LNCaP clone FGC (cell line): ENCODE measurements at places on chromosomes 2 and 18.

GRCh38 chr18:9950289-9951016 is 36.6 kb downstream of the VAPA start:
- no peak for DNase-seq

DNA sequence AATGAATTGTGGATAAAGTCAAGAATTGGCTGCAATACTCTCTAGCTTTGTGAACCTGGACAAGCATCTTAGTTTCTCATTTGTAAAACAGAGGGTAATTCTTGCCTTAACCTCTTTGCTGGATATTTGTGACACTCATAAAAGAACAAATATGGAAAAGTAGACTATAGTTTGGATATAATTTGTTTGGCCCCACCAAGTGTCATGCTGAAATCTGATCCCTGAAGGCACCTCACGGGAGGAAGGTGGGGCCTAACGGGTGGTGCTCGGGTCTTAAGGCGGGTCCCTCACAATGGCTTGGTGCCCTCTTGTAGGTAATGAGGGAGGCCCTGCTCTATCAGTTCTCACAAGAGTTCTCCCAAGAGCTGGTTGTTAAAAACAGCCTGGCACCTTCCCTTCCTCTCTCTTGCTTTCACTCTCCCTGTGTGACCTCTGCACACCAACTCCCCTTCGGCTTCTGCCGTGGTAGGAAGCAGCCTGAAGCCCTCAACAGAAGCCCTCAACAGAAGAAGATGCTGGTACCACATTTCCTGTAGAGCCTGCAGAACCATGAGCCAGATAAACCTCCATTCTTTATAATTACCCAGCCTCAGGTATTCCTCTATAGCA is 37.4 kb downstream of the ARL4C start:
- no peak for DNase-seq

GRCh38 chr2:142426064-142426463 is 295.2 kb upstream of the LRP1B start:
- no peak for DNase-seq

GRCh38 chr2:200321780-200322534 is 15.5 kb downstream of the SPATS2L start:
- no peak for DNase-seq

DNA sequence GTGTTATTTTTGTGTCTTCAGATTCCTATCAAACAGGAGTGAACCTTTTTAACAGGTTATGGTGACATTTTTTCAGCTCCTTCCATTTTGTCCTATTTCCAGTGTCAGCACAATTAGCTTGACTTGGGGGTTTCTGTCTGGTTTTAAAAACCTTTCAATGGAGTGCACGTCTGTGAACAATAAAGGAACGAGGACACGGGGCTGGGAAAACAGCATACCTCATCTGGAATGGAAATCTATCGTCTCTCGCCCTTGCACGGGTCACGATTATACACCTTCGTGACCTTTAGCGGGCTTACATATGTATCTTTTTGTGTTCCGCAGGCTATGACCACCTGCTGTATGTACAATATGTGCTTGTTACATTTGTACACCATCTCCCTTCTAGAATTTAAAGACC is 2.3 kb upstream of the ZNF532 start:
- no peak for DNase-seq

DNA sequence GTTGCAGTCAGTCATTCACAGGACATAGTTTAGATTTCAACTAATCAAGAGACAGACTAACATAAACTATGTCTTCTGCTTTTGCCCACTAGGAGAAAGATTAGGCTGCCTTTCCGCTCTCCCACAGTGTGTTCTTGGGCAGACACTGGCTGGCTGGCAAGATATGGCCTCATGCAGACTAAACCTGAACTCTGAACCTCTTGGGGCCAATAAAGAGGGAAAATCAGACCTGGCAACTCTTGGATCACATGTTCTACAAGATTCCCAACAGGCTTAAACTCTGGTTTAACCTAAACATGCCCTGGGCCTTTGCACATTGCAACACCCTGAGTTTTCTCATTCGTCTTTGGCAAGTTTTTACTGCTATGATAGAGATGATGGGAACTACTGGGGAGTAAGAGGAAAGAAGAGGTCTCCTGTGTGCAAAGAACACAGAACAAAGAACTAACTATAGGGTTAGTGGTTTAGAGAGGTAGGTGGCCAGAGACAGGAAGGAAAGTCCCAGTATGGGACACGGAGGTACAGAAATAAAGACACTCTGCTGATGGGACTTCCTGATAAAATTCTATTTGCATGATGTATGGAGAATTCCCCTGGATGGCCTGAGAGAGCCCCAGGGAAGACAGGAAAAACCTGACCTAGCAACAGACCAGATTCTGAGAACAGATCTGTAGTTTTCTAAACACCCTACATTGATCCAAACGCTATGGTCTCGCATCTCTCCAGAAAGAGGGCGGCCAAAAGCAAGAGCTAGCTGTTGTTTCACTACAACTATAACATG is 2.0 kb upstream of the ATRAID start:
- peak; percentile 34 for DNase-seq

DNA sequence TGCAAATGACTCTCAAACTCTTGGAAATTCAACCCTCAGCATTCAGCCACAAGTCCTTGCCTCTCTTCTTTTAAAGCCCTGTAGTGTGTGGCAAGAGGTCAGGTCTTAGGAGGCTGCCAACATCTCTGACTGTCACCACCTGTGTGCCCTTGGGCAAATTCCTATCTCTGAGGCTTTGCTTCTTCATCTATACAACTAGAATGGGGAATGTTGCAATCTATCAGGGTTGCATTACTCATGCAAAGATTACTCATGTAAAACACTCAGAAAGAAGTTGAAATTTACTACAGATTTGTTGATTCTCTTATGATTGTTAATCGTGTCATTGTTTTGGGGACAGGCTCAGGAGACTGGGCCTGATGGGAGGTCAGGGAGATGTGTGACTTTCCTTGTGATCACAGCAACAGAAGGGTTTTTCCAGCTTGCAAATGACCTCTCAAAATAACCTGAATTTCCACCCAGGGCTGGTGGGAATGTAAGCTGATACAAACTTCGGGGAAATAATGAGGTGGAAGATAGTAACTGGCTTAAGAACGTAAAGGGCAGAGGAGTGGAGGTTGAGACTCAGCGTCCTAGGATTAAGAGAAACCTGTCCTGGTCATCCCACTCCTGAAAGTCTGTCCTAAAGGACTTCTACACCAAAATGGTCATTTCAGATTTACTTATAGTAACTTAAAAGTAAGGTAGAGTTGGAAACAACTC is 32.1 kb upstream of the SIGLEC15 start:
- DNase-seq = no peak

- no peak for DNase-seq
Observed at GRCh38 chr18:76498064-76498463, 3.0 kb upstream of the ZNF516 start.

GRCh38 chr2:118832071-118832790 is 15.2 kb downstream of the EN1 start:
- DNase-seq = no peak

GRCh38 chr2:172103471-172104272 is 972 bp upstream of the DLX2 start:
- peak; percentile 65 for DNase-seq

DNA sequence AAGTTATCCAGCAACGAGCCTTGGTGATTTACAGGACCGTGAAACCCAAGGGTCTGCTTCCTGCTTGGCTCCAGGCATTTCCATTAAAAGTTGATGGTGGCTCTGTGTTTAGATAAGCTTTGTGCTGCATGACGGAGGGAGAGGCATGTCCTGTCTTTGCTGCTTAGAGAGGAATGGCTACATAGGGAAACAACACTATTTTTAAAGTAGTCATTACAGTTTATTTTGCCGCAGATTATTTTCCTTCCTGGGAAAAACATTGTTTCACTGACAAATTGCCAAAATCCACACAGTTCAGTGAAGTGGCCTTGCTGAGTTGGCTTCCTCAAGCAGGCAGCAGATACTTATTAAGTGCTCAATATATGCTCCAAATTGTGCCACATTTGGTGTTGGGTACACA is 98.5 kb downstream of the THSD7B start:
- no peak for DNase-seq

- DNase-seq = no peak
Observed at GRCh38 chr18:51647942-51648341, 450.5 kb upstream of the MEX3C start.

DNA sequence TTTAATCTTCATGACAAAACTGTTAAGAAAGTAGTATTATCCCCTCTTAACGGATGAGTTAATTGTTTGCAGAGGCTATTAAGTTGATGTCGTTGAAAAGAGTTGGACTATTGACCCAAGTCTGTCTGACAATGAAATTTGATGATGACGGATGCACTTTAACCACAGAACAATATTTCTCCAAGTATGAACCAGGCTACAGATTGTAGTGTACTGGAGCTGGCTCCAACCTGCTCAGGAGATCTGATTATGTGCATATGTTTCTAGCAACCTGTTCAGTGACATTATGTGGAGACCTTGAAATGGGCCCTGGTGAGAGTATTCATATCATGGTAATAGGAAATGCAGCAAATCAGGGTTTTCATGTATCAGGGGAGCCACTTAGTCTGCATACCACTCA is 174.1 kb downstream of the CDH7 start:
- DNase-seq = no peak

DNA sequence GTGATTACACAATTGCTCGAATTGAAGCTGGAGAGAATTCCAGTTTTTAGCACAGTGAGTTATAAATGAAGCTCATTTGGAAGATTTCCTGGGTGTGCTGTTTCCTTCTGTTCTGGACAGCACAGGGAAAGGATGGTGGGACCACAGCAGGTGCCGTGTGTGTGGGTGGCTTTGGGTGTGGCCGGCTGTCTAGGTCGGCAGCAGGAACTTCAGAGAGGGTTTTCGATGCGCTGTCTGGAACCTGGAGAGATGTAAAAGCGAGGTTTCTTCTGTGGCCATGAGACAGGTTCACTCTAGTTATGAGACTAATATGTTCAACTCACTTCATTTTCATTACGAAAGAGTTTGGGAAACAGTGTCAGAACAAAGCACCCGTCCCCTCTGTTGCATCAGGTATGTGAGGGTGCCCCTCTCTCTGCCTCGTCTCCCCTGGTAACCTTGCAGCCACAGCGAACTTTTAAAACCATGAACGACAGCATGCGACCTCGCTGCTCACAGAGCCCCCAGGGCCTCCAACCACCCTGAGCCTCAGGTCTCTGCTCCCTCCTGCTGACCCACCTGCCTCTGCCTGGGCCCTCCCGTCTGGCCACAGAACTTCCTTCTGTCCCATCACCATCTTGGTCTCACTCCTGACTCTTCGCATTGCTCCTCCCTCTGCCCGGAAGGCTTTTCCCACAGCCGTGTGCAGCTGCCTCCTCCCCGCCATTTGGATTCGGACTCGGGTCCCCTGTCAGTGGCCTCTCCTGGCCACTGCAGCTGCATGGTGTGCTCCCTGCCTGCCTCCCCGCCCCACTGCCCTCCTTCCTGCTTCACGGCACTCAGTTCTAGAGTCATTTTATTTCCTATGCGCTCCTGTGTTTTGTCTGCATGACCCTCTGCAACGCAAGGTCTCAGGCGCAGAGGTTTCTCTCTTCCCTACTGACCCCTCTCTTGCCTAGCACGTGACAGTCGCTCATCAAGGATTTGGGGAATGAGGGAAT is 151.2 kb downstream of the NDUFA10 start:
- no peak for DNase-seq

GRCh38 chr2:227152093-227152766 is 11.8 kb downstream of the COL4A4 start:
- no peak for DNase-seq
